Naive thymus-derived CD4-positive, alpha-beta T cell (primary cell): ENCODE measurements at places on chromosomes 3 and 15.

DNA sequence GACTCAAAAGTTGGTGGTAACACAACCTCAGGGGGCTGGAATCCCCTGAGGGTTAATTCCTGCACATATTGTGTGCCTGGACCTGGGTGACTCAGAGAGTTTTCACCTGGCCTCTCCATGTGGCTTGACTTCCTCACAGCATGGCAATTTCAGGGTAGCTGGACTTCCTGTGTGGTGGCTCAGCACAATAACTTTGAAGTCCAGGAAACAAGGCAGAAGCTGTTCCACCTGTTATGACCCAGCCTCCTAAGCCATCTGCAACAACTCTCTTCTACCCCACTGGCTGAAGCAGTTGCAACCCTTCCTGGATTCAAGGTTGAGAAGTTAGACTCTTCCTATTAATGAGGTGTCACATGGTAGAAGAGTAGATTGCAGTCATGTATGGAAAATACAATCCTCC is 58.4 kb downstream of the EDEM1 start:
- DNase-seq: no peak
- H3K36me3 ChIP-seq: no peaks in the 10 kb centered on the region
- H3K27ac ChIP-seq: no peak overlapping the region
- no peaks in the 10 kb centered on the region for H3K27me3 ChIP-seq

GRCh38 chr3:193998628-193999195 is 137.2 kb upstream of the HES1 start:
- H3K27me3 ChIP-seq: no peaks in the 10 kb centered on the region
- no peaks in the 10 kb centered on the region for H3K36me3 ChIP-seq
- H3K4me3 ChIP-seq: no peak overlapping the region
- no peak overlapping the region for H3K27ac ChIP-seq

- no peak overlapping the region for H3K4me3 ChIP-seq
- no peaks in the 10 kb centered on the region for H3K36me3 ChIP-seq
- H3K4me1 ChIP-seq: no peaks in the 10 kb centered on the region
- H3K27ac ChIP-seq: no peak overlapping the region
Observed at GRCh38 chr3:150771600-150771999, 8.6 kb upstream of the SIAH2 start.

DNA sequence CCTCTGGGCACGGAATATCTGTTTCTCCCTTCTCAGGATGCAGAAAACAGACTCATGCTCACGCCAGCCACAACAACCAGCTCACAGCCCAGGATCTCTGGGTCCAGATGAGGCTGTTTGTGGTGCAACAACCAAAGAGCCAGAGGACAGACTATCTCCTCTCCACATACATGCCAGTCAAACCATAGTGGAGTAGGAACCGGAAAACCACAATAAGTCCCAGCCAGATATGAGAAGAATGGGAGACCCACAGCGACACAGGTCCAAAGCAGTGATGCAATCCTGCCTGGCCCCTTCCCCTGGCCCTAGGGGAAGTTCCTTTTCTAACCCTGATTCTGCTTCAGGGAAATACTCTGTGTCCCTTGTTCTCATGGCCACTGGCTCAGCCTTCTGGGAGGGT is 27.6 kb downstream of the MEX3B start:
- H3K27me3 ChIP-seq: no peaks in the 10 kb centered on the region
- H3K36me3 ChIP-seq: no peaks in the 10 kb centered on the region
- H3K27ac ChIP-seq: no peak overlapping the region
- no peak overlapping the region for H3K4me3 ChIP-seq
- no peak for DNase-seq

GRCh38 chr3:71309342-71309741 is 274.2 kb downstream of the FOXP1 start:
- H3K27ac ChIP-seq: peak overlapping the region; percentile 90
- H3K4me1 ChIP-seq: peaks cover 8% of the 10 kb centered on the region
- H3K36me3 ChIP-seq: no peaks in the 10 kb centered on the region
- peak; percentile 55 for DNase-seq

- no peaks in the 10 kb centered on the region for H3K27me3 ChIP-seq
- DNase-seq: no peak
- H3K27ac ChIP-seq: peak overlapping the region; percentile 6
- no peak overlapping the region for H3K4me3 ChIP-seq
- no peaks in the 10 kb centered on the region for H3K36me3 ChIP-seq
- H3K4me1 ChIP-seq: peaks cover 65% of the 10 kb centered on the region
Observed at GRCh38 chr3:152264378-152264777, 4.4 kb upstream of the MBNL1 start.
